NCI-H146 (cell line): ENCODE measurements at places on chromosomes 2 and 18.

DNA sequence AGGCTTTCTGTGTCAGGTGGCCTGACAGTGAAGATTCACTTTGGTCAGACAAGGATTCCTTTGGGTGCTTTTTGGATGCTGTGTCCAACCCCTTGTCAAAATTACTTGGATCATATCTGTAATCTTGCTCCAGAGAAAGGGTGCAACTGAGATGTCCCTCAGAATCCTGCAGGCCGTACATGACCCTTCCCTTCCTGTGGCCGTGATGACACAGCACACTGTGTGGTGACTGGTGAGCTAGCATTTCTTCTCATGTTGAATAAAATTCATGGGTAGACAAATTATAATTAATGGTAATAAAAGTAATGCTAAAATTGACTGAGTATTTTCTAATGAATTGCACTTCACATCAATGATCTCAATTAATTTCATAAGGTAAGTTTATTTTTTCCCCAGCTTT lies 356.2 kb downstream of the LPIN1 start:
- DNase-seq: no peak

GRCh38 chr18:67813380-67814028 lies 297.0 kb upstream of the DSEL start:
- no peak for DNase-seq

- DNase-seq: no peak
Measured at GRCh38 chr18:45403341-45404049, 211.8 kb upstream of the SLC14A2 start.

DNA sequence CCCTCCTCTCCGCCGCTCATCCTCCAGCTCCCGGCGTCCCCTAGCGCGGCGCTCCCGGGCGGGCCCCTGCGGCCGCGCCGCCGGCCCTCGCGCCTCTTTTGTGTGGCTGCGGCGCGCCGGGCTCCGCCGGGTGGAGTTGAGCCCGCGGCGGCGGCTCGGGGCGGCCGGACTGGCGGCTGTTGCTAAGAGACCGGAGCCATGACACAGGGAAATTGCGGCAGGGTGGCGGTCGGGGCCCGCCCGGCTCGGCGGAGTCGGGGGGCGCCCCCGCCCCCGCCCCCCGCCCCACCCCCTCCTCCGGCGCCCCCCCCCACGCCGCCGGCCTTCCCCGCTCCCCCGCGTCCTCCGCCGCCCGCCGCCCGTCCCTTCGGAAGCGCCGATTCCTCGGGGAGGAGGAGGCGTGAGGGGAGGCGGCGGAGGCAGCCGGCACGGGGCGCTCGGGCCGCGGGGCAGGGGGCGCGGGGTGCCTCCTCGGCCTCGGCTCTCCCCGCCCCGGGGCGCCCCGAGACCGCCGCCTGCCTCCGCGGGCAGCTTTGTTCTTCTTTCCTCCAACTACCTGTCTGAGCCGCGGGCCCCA lies at the start of gene TMEM200C:
Gene TMEM200C, minus strand, starts transcription at position 224 of the 577 bp plus-strand sequence. CDS start 3,459 bp downstream, outside the sequence.
- peak; percentile 31 for DNase-seq
